ENCODE measurements at places on chromosomes 5 and 9. TPM values are rescaled to one million over a fixed set of nuclear protein-coding genes. Genes with fewer than 3 reads are reported as not detected.

The IFNK gene
- total RNA-seq: not detected

The FUBP3 gene
- 51.8 TPM for total RNA-seq

The PKD2L2 gene
- total RNA-seq: 0.53 TPM

The SLC24A2 gene
- 0.23 TPM for total RNA-seq

The FAM120AOS gene
- 30.2 TPM for total RNA-seq

The SPATA31C1 gene
- 0.18 TPM for total RNA-seq

The GARIN3 gene
- not detected for total RNA-seq

The TAF1L gene
- not detected for total RNA-seq

The TSSK1B gene
- 0.70 TPM for total RNA-seq

The AQP7 gene
- total RNA-seq: 24.2 TPM

The PCDHGB3 gene
- 7.1 TPM for total RNA-seq

The GMCL2 gene
- not detected for total RNA-seq

Data from metanephros (tissue), 2 donors.